NCI-H1417 (cell line): ENCODE measurements at places on chromosomes 16 and 17.

GRCh38 chr17:62652251-62653001, 25.0 kb downstream of the MRC2 start:
- peak; percentile 91 for DNase-seq

DNA sequence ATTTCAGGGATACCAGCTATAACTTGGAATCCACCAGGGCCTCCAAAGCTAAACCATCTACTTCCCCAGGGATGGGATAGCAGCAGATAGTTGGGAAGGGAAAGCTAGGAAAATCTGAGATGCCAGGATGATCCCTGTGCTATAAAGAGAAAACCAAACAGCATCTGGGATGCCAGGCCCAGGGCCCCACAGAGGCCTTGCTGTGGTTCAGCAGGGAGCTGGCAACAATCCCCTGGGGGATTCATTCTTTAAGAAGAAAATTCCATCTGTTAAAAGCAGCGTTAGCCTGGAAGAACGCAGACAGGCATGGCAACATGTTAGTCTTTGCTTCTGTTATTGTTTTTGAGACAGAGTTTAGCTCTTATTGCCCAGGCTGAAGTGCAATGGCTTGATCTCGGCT, 16.6 kb downstream of the MYO18A start:
- DNase-seq, result no peak

GRCh38 chr17:82371333-82372248, at the start of gene UTS2R:
Gene UTS2R (plus strand): TSS chr17:82371765. CDS start chr17:82374325, 2,560 bp downstream.
- DNase-seq, result no peak

DNA sequence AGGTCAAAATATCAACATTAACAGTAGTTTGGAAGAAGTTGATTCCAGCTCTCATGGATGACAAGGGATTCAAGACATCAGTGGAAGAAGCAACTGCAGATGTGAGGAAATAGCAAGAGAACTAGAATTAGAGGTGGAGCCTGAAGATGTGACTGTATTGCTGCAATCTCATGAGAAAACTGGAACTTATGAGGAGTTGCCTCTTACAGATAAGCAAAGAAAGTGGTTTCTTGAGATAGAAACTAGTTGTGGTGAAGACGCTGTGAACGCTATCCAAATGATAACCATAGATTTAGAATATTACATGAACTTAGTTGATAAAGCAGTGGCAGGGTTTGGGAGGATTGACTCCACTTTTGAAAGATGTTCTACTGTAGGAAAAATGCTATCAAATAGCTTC, 67.8 kb downstream of the GOSR1 start:
- no peak for DNase-seq
